ENCODE measurements at places on chromosomes 11 and 22.
A peak's percentile ranks its signal among the peaks of the same experiment; 100 is the strongest.

- no peak overlapping the region for H3K4me3 ChIP-seq
- H3K27ac ChIP-seq: no peak overlapping the region
- no peaks in the 10 kb centered on the region for H3K36me3 ChIP-seq
- H3K4me1 ChIP-seq: no peaks in the 10 kb centered on the region
- H3K27me3 ChIP-seq: no peaks in the 10 kb centered on the region
- DNase-seq: no peak
These were observed 188.6 kb downstream of the CWF19L2 start for GRCh38 chr11:107268977-107269376.

GRCh38 chr22:41939981-41940831, 6.7 kb downstream of the CENPM start:
- peak overlapping the region; percentile 94 for H3K27ac ChIP-seq
- peaks cover 47% of the 10 kb centered on the region for H3K36me3 ChIP-seq
- H3K4me3 ChIP-seq: peak overlapping the region; percentile 93
- H3K4me1 ChIP-seq: peaks cover 27% of the 10 kb centered on the region

DNA sequence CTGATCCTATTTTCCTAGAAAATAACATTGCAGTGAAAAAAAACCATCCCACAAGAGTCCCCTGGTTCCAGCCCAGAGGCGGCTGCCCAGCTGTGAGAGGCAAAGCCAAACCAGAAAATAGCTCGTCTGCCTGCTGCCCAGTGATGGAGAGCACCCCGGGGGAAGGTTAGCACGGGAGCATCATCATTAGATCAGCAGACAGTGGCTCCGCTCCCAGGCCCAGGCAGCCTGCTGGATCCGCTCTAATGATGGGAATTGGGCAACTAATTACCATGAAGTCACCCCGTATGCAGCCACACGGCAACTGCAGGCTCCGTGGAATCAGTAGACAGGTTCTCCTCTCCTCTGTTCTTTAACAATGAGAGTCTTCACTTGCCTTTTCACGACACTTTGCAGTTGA, 17.1 kb upstream of the B3GAT1 start:
- H3K4me3 ChIP-seq: no peak overlapping the region
- H3K27ac ChIP-seq: no peak overlapping the region
- H3K27me3 ChIP-seq: peaks cover 61% of the 10 kb centered on the region
- no peak for DNase-seq
- H3K4me1 ChIP-seq: peaks cover 5% of the 10 kb centered on the region
- H3K36me3 ChIP-seq: peaks cover 3% of the 10 kb centered on the region

- no peak for DNase-seq
- no peak overlapping the region for H3K27ac ChIP-seq
- no peaks in the 10 kb centered on the region for H3K36me3 ChIP-seq
These were observed 54.0 kb downstream of the NELL1 start for GRCh38 chr11:20723366-20723765.

- no peaks in the 10 kb centered on the region for H3K36me3 ChIP-seq
- H3K4me3 ChIP-seq: no peak overlapping the region
- H3K27me3 ChIP-seq: no peaks in the 10 kb centered on the region
- no peak overlapping the region for H3K27ac ChIP-seq
These were observed 40.3 kb downstream of the ARHGAP42 start for GRCh38 chr11:100727410-100727809.

- H3K4me1 ChIP-seq: peaks cover 35% of the 10 kb centered on the region
- H3K4me3 ChIP-seq: peak overlapping the region; percentile 99
These were observed 1.4 kb downstream of the FDX1 start for GRCh38 chr11:110431051-110431672.

- H3K36me3 ChIP-seq: no peaks in the 10 kb centered on the region
- DNase-seq: no peak
- peaks cover 27% of the 10 kb centered on the region for H3K27me3 ChIP-seq
- H3K4me1 ChIP-seq: no peaks in the 10 kb centered on the region
- H3K27ac ChIP-seq: no peak overlapping the region
These were observed 79.0 kb downstream of the LDLRAD3 start for GRCh38 chr11:36022882-36023281.

GRCh38 chr11:36010010-36010740, 66.3 kb downstream of the LDLRAD3 start:
- no peaks in the 10 kb centered on the region for H3K36me3 ChIP-seq
- H3K4me1 ChIP-seq: peaks cover 1% of the 10 kb centered on the region
- H3K27ac ChIP-seq: no peak overlapping the region
- no peak for DNase-seq
- peaks cover 17% of the 10 kb centered on the region for H3K27me3 ChIP-seq
- no peak overlapping the region for H3K4me3 ChIP-seq

GRCh38 chr11:114215871-114216795, 80.1 kb upstream of the NNMT start:
- peak overlapping the region; percentile 50 for H3K27ac ChIP-seq
- no peaks in the 10 kb centered on the region for H3K27me3 ChIP-seq
- H3K4me3 ChIP-seq: peak overlapping the region; percentile 36
- DNase-seq: no peak
- H3K4me1 ChIP-seq: peaks cover 51% of the 10 kb centered on the region

DNA sequence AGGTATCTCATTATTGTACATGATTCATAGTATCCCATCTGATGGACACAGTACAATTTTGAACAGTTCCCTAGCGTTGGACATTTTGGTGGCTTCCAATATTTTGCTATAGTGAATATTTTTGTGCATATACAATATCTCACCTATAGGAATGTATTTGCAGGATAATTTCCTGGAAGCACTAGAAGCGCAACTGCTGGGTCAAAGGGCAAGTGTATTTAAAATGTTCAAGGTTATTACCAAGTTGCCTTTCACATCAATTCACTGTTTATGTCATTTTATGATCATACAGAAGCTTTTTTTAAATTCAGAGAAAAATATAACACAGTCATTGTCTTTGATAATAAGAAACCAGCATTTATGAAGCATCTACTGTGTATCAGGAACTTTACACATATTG, 19.1 kb upstream of the RPS3 start:
- H3K4me3 ChIP-seq: no peak overlapping the region
- H3K36me3 ChIP-seq: no peaks in the 10 kb centered on the region
- H3K27me3 ChIP-seq: no peaks in the 10 kb centered on the region
- H3K27ac ChIP-seq: no peak overlapping the region
- H3K4me1 ChIP-seq: peaks cover 16% of the 10 kb centered on the region

GRCh38 chr22:46196278-46196677, 46.0 kb downstream of the PPARA start:
- no peak overlapping the region for H3K4me3 ChIP-seq
- no peak overlapping the region for H3K27ac ChIP-seq
- H3K4me1 ChIP-seq: peaks cover 15% of the 10 kb centered on the region
- DNase-seq: no peak
- H3K27me3 ChIP-seq: no peaks in the 10 kb centered on the region
- peaks cover 14% of the 10 kb centered on the region for H3K36me3 ChIP-seq

- H3K27me3 ChIP-seq: peaks cover 6% of the 10 kb centered on the region
- no peak for DNase-seq
- peaks cover 45% of the 10 kb centered on the region for H3K36me3 ChIP-seq
- H3K4me3 ChIP-seq: no peak overlapping the region
- H3K4me1 ChIP-seq: peaks cover 24% of the 10 kb centered on the region
- H3K27ac ChIP-seq: peak overlapping the region; percentile 66
These were observed 2.1 kb upstream of the CRACR2B start for GRCh38 chr11:825366-826226.
